ENCODE measurements at places on chromosomes 1 and 21.

DNA sequence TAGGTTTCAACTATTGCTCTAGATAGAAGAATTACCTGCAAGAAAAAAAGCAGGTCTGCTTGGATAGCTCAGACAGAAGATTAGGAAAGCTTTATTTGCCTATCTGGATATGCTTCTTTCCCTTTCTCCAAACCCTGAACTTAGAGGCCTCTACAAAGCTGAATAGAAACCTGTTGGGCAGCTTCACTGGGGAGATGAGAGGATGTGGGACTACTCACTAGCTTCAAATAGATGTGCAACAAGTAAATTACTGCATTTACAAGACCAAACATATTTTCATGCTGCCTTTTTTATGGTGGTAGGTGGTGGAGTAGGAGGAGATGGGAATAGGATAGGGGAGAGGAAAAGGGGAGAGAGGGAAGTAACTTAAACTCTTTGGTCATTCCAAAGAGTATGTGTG lies 6.4 kb downstream of the CLCA2 start:
- no peak for DNase-seq

GRCh38 chr1:205275133-205275532 lies 46.4 kb downstream of the NUAK2 start:
- no peak for DNase-seq

GRCh38 chr1:167554028-167554779 lies 642 bp upstream of the CREG1 start:
- DNase-seq: no peak

DNA sequence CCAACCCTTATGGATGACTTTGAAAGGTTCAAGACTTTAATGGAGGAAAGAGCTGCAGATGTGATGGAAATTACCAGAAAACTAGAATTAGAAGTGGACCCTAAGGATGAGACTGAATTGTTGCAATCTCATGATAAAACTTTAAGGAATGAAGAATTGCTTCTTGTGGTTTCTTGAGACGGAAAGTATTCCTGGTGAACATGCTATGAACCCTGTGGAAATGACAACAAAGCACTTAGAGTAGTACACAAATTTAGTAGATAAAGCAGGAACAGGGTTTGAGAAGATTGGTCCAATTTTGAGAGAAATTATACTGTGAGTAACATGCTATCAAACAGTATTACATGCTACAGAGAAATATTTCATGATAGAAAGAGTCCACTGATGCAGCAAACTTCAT lies 215.4 kb downstream of the OMA1 start:
- no peak for DNase-seq

DNA sequence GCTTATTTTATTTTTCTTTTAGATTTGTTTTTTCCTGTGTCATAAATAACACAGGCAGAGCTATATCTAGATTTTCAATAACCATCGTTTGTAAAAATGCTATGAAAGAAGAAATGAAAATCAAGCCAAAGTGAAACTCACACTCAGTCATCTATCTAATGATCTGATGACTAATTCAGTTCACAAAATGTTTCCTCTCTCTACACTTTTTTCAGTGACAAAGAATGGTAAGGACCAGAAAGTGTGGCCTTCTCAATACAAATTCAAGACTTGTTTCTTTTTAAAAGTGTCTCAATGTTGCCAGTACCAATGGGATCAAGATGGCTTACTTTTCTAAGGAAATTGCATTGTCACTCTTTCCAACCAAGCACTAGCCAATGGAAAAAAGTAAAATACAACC lies 282.8 kb upstream of the PKN2 start:
- DNase-seq: no peak

- no peak for DNase-seq
Measured at GRCh38 chr21:43585924-43586413, 73.3 kb downstream of the HSF2BP start.

All from activated naive CD8-positive, alpha-beta T cell treated with anti-CD3 and anti-CD28 coated beads, Interleukin-2, amount 50 U/mL, for 16 hours (primary cell).